ENCODE measurements at places on chromosomes 3 and 15.

- DNase-seq, result peak; percentile 35
Observed at GRCh38 chr15:101641894-101642293, 10.3 kb downstream of the TM2D3 start.

GRCh38 chr3:66709532-66709931 is 208.7 kb upstream of the LRIG1 start:
- no peak for DNase-seq

- DNase-seq, result no peak
Observed at GRCh38 chr3:157354254-157354653, 82.4 kb upstream of the PTX3 start.

DNA sequence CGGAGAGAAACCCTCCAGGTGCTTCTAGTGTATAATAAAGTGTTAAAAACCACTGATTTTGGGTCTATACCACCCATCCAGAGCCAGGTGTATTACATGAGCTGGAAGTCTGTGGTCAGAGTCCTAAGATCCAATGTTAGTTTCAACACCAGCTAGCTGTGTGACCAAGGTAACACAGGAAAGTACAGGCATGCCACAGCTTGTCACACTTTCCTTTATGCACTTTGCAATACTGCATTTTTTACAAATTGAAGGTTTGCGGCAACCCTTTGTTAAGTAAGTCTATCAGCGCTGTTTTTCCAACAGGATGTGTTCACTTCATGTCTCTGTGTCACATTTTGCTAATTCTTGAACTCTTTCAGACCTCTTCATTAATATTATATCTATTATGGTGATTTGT is 201.3 kb upstream of the PRICKLE2 start:
- no peak for DNase-seq

GRCh38 chr3:173857154-173857553 is 459.6 kb downstream of the NLGN1 start:
- DNase-seq, result no peak

DNA sequence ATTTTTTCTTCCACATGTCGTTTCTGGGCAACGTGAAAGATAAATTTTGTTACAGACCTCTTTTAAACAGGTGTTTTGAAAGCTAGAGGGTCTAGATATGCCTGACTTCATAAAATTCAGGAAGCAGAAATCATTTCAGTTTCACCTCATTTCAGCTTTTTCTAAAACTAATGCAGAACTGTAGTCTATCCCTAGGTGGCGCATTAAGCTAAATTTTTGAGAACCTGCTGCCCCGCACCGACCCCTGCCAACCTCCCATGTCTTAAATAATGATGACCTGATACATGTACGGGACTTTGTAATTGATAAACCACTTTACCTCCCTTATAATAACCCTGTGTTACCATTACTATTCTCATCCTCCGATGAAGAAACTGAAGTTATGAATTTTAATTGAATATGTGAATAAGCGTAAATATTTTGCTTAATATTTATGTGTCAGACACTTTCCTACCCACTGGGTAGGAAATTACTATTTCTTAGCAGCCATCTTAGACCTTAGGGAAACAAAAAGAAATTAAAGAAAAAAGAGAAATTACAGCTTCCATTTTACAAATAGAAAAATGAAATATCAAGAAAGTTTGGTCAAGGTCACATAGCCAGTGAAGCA is 78.7 kb upstream of the GCNT3 start:
- peak; percentile 27 for DNase-seq

GRCh38 chr3:173439004-173439403 is 41.5 kb downstream of the NLGN1 start:
- DNase-seq, result no peak

- no peak for DNase-seq
Observed at GRCh38 chr3:13142552-13143380, 69.5 kb upstream of the IQSEC1 start.

DNA sequence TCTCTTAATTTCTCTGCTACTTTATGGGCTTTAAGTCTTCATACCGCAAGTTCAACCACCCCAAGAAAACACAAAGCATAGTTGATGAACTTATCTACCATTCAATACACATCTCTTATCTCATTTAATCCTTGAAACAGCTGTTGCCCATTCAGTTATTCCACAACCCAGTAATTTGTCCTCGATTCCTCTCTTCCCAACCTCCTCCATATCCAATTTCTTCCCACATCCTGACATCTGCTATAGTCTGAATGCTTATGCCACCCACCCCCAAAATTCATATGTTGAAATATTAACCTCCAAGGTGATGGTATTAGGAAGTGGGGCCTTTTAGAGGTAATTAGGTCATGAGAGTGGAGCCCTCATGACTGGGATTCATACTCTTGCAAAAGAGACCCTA is 345.4 kb downstream of the ERC2 start:
- DNase-seq, result no peak

DNA sequence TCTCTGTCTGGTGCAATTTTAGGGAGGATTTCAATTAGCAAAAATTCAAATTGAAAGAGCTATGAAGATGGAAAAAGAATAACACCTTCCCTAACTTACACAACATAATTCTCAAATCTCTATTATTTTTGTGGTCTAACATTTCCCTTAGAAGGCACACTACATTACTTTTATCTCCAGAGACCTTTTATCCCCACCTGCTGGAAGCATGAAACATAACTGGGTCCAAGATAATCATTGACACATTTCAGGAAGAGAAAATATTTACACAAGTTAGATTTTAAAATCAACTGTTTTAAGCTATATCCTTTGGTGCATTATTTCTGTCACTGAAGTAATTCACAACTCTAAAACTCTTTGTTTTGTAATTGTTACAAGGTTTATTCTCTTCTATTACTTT is 779.5 kb downstream of the ROBO1 start:
- peak; percentile 31 for DNase-seq

DNA sequence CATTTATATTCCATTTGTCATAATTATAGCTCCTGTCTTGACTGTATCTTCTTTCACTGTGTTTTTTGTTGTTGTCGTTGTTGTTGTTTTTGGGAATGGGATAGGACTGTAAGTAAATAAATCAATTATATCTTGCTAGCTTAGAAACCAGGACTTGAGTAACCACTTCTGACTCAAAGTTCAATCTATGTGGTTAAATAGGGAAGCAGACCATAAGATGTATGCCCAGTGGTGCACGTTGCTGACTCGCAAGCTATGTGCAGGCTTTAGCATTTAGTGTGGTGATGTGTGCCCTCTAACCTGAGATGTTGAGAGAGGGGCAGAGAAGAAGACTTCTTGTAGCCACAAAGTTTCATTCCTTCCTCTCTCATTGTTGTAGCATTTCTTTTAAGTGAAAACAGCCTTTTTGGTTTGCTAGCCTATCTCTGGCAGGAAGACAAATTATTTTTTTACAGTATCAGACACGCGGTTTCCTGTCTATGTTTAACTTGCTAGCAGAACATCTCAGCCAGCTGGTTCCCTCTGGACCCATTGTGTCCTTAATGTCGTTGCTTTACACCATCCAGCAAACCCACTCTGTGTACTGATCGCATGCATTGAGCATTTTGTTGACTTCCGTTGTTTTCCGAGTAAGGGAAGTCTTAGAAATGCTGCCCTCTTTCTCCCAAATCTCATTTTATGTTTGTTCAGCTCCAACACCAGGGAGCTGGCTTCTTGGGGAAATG is 52.1 kb downstream of the TGFBR2 start:
- DNase-seq, result peak; percentile 82

DNA sequence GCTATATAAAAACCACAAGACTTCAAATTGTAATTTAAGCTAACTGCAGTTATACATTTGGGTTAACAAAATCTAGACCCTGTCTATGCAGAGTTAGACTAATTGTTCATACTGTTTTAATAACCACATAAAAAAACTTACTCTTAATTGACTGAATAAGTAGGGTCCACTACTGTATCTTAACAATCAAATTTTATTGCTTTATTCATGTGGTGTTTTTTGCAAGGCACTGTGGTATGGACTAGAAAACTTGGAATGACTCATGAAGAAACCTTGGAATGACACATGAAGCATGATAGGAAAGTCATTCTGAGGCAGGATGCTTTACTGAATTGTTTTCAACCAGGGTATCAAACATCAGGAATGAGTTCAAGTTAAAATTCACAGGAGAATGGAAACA is 2.3 kb downstream of the SERP1 start:
- peak; percentile 66 for DNase-seq

- peak; percentile 95 for DNase-seq
Observed at GRCh38 chr3:59771768-59772181, 722.0 kb upstream of the CFAP20DC start.

- DNase-seq, result peak; percentile 16
Observed at GRCh38 chr3:148642616-148643015, 55.1 kb upstream of the AGTR1 start.

- no peak for DNase-seq
Observed at GRCh38 chr3:174186377-174186989, 672.7 kb upstream of the NAALADL2 start.

GRCh38 chr15:41031232-41032078 is 78.2 kb downstream of the CHAC1 start:
- peak; percentile 25 for DNase-seq

DNA sequence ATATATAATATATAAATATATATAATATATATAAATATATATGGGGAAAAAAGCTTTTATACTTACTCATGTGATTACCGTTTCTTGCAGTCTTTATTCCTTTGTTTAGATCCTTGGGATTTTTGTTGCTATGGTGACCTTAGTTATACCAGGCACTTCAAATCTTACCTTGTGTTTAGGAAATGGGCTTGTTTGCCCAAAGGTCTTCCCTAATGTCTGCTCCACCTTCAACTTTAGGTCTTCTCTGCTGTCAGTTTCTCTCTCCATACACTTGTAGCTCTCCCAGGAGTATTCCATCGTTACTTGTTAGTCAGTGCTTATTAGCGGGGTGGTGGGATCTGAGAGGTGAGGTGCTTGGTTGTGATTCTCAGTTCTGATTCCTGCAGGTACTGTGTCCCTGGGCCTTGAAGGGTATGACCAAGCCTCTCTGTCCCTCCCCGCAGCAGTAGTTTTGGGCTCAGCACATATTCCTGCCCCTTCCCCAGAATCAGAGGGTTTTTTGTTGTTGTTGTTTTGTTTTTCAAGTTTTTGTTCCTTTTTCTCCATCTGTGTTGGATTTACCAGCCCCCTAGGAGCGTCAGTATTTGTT is 9.6 kb upstream of the LAMP3 start:
- DNase-seq, result no peak

DNA sequence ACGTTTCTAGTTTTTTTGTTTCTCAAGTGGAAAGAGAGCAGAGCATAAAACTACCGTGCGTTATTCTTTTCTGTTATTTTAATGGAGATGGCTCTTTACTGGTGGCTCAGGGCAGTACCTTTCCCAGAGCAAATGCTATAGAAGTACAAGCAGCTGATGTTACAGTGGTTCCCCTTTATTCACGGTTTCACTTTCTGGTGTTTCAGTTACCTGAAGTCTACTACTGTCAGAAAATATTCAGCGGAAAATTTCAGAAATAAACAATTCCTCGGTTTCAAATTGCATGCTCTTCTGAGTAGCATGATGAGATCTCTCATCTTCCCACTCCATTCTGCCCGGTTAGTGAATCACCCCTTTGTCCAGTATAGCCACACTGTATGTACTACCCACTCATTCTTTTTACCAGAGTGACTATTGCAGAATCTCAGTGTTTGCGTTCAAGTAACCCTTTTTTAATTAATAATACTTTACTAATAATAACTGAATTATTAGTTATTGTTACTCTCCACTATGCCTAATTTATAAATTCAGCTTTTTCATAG is 597.5 kb upstream of the ROBO2 start:
- no peak for DNase-seq

DNA sequence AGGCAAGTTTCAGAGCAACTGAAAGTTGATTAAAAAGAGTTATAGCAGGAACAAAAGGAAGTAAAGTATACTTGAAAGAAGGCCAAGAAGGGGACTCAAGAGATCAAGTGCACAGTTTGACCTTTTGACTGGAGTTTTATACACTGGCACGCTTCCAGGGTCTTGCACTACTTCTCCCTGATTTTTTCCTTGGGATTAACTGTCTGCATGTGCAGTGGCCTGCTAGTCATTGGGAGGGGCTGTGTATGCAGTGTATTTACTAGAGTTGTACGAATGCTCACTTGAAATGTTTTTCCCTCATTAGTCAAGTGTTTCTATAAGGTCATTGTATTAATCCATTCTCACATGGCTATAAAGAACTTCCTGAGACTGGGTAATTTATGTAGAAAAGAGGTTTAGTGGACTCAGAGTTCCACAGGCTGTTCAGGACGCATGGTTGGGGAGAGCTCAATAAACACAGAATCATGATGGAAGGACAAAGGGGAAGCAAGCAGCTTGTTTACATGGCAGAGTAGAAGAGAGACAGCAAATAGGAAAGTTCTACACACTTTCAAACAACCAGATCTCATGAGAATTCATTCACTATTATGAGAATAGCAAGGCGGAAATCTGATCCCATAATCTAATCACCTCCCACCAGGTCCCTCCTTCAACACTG is 571.8 kb downstream of the ZPLD1 start:
- no peak for DNase-seq

- DNase-seq, result peak; percentile 74
Observed at GRCh38 chr3:66593978-66594377, 93.2 kb upstream of the LRIG1 start.

- DNase-seq, result no peak
Observed at GRCh38 chr3:29181149-29181780, 99.6 kb upstream of the RBMS3 start.

- no peak for DNase-seq
Observed at GRCh38 chr3:151460774-151461450, at the start of gene IGSF10. TSS of gene IGSF10 (minus strand) at chr3:151461061. CDS start at chr3:151458709, 2,352 bp downstream.

DNA sequence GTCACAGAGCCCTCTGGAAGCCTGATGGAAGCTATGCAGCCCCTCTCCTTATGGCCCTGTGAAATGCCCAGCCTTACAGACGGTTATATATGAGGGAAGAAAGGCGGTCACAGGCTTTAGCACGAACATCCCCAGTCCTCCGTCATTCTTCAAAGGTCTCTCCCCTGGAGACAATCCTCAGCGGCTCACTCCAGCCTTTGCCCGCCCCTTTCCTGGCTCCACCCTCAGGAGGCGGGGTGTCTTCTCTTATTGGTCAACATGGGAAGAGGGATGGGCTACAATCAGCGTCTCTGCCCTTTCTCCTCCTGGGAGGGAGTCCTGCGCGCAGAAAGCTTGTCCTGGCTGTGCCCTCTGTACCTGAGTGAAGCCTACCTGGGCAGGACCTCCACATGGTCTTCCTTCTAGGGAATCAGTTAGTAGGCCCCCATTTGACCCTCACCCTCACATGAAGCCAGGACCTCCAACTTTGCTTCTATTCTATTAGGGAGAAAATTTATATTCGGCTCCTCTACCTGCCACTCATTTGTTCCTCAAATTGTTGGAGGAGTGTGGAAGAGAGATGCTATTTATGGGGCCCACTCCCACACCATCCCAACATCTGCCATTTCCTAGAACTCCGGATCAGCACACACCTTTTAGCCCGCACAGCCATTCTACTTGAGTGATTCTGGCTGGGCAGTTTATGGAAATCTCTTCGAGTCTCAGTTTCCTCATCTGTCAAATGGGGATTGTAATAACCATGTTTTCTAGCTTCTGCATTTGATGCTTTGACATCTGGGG is 112.9 kb upstream of the SLC6A11 start:
- no peak for DNase-seq
